ENCODE measurements at places on chromosomes 2 and 18.

DNA sequence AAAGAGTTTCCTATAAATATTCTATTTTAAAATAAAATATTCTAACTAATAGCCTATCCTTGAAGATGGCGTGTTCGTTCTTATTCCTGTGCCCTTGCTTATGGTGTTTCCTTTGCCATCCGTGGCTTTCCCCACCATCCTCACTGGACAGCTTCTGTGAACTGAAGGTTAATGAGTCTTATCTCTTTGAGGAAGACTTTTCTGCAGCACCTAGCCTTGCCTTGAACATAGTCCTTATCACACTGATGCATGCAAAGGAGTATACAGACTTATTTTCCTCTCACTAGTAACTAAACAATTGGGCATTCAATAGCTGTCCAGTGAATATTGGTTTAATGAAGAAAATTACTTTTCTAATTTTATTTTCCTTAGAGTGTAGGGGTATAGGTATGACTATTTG lies 88.1 kb downstream of the GULP1 start:
- no peak overlapping the region for H3K4me3 ChIP-seq
- no peak for DNase-seq
- no peaks in the 10 kb centered on the region for H3K36me3 ChIP-seq
- H3K4me1 ChIP-seq = no peaks in the 10 kb centered on the region
- no peaks in the 10 kb centered on the region for H3K27me3 ChIP-seq
- no peak overlapping the region for H3K27ac ChIP-seq

GRCh38 chr2:226903179-226903578 lies 67.3 kb downstream of the RHBDD1 start:
- no peak for DNase-seq
- H3K36me3 ChIP-seq = no peaks in the 10 kb centered on the region
- H3K4me1 ChIP-seq = peaks cover 25% of the 10 kb centered on the region
- H3K27me3 ChIP-seq = no peaks in the 10 kb centered on the region
- no peak overlapping the region for H3K27ac ChIP-seq

DNA sequence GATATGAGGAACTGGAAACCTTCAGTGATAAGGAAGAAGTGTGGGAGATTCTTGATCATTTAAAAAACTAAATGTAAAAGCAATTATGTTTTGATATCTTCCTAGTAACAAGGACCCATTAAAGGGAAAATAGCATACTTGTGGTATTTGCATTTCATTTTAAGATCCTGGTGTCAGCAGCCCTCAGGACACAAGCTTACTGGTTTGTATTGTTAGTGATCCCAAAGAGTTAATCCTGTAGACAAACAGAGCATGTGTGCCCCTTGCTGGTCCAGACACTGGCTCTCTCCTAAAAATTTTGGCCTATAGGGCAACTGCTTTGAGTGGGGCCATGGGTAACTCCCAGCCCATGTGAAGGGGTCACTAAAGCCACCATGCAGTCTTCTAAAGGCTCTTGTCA lies 101.1 kb upstream of the TFCP2L1 start:
- H3K27ac ChIP-seq = no peak overlapping the region
- H3K4me3 ChIP-seq = no peak overlapping the region
- H3K4me1 ChIP-seq = no peaks in the 10 kb centered on the region
- no peak for DNase-seq
- peaks cover 65% of the 10 kb centered on the region for H3K36me3 ChIP-seq

GRCh38 chr2:146128216-146128615 lies 1608.3 kb upstream of the ZEB2 start:
- H3K4me3 ChIP-seq = no peak overlapping the region
- H3K27me3 ChIP-seq = no peaks in the 10 kb centered on the region

DNA sequence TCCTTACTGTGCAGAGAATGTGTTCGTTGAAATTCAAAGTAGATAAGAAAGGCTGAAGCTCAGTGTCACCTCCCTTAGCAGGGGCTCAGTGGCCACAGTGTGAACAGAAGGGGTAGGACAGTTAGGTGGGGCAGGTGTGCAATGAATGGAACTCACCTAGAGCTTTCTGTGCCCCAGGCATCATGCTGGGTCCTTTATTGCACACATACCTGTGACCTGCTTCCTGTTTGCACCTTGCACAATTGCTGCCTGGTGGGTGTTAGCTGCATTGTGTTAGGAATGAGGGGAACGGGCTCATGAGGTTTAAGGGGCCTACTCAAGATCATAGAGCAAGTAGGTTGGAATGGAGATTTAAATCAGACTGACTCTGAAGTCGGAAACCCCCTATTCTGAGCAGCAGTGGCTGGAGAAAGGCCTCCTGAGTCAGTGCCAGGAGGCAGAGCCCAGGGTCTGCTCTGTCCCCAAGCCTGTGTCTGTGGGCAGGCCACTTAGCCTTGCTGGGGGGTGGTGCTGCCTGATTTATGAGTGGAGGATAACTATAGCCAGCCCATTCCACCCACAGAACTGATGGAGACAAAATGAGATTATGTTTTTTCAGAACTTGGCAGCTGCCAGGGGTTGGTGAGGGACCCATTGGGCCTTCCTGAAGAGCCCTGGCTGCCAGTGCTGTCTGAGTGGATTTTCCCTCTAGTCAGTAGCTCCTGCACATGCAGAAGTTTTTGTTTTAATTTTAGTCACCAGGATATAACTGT lies 76.2 kb downstream of the NPAS2 start:
- no peak overlapping the region for H3K27ac ChIP-seq
- no peaks in the 10 kb centered on the region for H3K27me3 ChIP-seq
- no peaks in the 10 kb centered on the region for H3K36me3 ChIP-seq
- DNase-seq = no peak
- no peak overlapping the region for H3K4me3 ChIP-seq
- no peaks in the 10 kb centered on the region for H3K4me1 ChIP-seq

DNA sequence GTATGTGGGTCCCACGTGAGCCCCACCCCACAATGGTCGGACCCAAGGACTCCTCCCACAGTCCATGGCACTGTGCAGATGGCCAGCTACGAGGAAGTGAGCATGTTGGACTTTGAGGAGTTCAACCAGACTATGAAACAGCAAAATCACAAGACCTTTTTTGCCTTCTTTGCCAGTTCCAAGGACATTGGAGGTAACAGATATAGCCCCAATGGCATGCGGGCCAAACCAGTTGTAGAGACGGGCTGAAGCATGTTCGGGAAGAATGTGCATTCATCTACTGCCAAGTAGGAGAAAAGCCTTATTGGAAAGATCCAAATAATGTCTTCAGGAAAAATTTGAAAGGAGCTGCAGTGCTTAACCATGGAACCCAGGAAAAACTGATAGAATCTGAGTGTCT lies 12.6 kb downstream of the DNER start:
- H3K36me3 ChIP-seq = no peaks in the 10 kb centered on the region
- no peak overlapping the region for H3K27ac ChIP-seq
- H3K27me3 ChIP-seq = no peaks in the 10 kb centered on the region
- DNase-seq = no peak
- H3K4me3 ChIP-seq = no peak overlapping the region

GRCh38 chr2:10720306-10720705 lies 1.1 kb upstream of the ATP6V1C2 start:
- no peak overlapping the region for H3K4me3 ChIP-seq
- H3K36me3 ChIP-seq = no peaks in the 10 kb centered on the region
- peaks cover 8% of the 10 kb centered on the region for H3K27me3 ChIP-seq
- no peak for DNase-seq
- peaks cover 6% of the 10 kb centered on the region for H3K4me1 ChIP-seq

DNA sequence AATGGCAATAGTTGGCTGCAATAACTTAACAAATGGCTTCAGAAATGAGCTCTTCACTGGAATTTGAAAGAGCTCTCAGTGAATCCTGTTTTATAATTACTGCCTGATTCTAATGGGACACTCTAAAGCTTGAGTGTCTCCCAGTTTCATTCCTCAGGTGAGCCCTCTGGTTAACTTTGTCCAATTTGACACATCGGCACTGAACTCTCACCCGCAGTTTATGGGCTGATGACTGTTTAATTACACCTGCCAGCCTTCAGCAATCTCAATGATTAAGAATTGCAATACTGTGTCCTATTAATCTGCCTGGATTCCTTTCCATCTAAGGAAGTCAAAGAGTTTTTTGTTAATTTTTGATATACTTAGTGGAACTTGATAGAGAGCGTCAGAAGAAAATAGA lies 110.7 kb upstream of the NABP1 start:
- H3K27me3 ChIP-seq = peaks cover 18% of the 10 kb centered on the region
- no peaks in the 10 kb centered on the region for H3K36me3 ChIP-seq
- H3K4me3 ChIP-seq = no peak overlapping the region
- no peak for DNase-seq
- no peak overlapping the region for H3K27ac ChIP-seq

DNA sequence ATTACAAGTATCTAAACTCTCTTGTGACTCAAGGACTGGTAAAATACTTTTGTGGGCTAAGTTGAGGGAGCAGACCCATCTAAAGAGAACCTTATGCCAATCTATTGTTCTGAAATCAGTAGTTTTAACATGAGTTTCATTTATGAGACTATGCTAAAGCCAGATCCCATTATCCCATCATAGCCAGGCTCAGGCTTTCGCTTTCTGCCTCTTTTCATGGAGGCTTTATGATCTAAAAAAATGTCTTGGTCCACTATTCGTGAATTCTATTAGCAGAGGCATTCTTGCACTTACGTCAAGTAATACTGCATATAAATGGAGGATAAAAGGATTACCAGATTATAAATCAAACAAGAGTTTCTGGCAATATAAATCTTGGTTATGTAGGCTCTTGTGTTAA lies 1636.9 kb upstream of the ACVR2A start:
- no peaks in the 10 kb centered on the region for H3K27me3 ChIP-seq
- no peak overlapping the region for H3K4me3 ChIP-seq
- DNase-seq = no peak
- no peaks in the 10 kb centered on the region for H3K4me1 ChIP-seq
- H3K27ac ChIP-seq = no peak overlapping the region

GRCh38 chr2:120912101-120912985 lies 176.7 kb downstream of the GLI2 start:
- H3K27ac ChIP-seq = no peak overlapping the region
- no peaks in the 10 kb centered on the region for H3K36me3 ChIP-seq
- H3K27me3 ChIP-seq = no peaks in the 10 kb centered on the region

DNA sequence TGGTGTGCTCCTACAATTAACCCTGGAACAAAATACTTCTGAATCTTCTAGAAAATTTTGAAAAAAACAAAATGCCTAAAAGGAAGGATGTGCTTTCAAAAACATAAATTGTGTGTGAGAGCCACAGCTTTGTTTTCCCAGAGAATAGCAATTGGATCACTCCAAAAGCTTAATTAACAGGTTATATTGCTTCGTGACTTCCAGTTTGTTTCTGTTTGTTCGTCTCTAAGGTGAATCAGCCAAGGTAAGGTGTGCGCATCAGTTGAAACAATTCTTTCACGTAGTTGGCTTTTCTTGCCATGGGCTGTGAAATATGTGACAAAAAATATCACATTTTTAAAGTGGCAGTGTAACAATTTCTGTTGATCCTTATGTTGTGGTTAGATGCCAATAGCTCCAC lies 90.3 kb upstream of the BARD1 start:
- H3K4me3 ChIP-seq = no peak overlapping the region
- no peak overlapping the region for H3K27ac ChIP-seq
- no peak for DNase-seq
- no peaks in the 10 kb centered on the region for H3K36me3 ChIP-seq
- H3K4me1 ChIP-seq = no peaks in the 10 kb centered on the region

DNA sequence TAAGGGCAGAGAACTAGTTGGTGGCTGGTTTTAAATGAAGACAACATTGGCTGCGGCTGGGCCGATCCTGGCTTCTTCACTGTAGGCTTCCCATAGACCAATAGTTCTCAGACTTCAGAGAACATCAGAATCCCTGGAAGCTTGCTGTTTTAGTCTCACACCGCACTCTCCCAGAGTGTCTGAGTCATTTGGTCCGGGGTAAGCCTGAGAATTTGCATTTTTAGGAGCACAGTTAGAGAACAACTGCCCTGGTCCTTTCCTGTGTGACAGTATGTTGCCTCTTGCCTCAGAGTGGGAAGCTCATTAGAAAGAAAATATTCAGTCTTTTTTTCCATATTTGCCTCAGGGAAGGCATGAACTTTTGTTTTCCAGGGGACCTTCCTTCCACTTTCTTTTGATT lies 137.1 kb upstream of the GAREM1 start:
- H3K27me3 ChIP-seq = no peaks in the 10 kb centered on the region
- H3K27ac ChIP-seq = no peak overlapping the region
- H3K4me3 ChIP-seq = no peak overlapping the region
- no peaks in the 10 kb centered on the region for H3K4me1 ChIP-seq

- H3K27me3 ChIP-seq = peaks cover 16% of the 10 kb centered on the region
- no peak overlapping the region for H3K27ac ChIP-seq
- no peak for DNase-seq
- no peak overlapping the region for H3K4me3 ChIP-seq
Observed at GRCh38 chr2:286774-287392, 1.0 kb downstream of the ALKAL2 start.

DNA sequence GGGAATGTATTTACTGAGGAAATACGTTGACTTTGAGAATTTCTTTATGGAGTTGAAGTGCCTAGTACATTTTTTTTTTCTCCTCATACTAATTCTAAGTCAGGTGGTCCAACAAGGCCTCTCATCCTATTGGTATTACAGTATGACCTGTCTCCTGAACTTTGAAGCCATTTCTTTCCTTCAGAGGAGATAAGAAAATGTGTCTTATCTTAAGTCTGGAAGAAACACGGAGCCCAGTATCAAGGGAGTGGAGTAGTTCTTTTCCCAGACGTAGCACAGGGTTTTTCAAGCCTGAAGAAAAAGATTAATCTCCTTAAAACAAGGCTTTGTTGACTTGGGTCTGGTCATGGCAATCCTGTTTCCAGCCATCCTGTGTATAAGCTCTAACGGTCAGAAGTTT lies 11.6 kb upstream of the CPS1 start:
- H3K27ac ChIP-seq = no peak overlapping the region
- no peaks in the 10 kb centered on the region for H3K27me3 ChIP-seq
- no peak overlapping the region for H3K4me3 ChIP-seq
- H3K36me3 ChIP-seq = no peaks in the 10 kb centered on the region
- no peak for DNase-seq
- no peaks in the 10 kb centered on the region for H3K4me1 ChIP-seq

GRCh38 chr18:63970809-63971205 lies 926 bp downstream of the SERPINB8 start:
- no peaks in the 10 kb centered on the region for H3K27me3 ChIP-seq
- H3K4me1 ChIP-seq = peaks cover 16% of the 10 kb centered on the region

GRCh38 chr2:26786207-26787028 lies 562 bp downstream of the CENPA start:
- H3K36me3 ChIP-seq = no peaks in the 10 kb centered on the region
- no peak overlapping the region for H3K27ac ChIP-seq
- H3K27me3 ChIP-seq = no peaks in the 10 kb centered on the region
- DNase-seq = peak; percentile 30
- peaks cover 12% of the 10 kb centered on the region for H3K4me1 ChIP-seq

GRCh38 chr18:7598167-7599047 lies 31.3 kb downstream of the PTPRM start:
- H3K4me1 ChIP-seq = peaks cover 26% of the 10 kb centered on the region
- H3K36me3 ChIP-seq = no peaks in the 10 kb centered on the region
